ENCODE measurements at places on chromosomes 11 and 22. TPM values are rescaled to one million over a fixed set of nuclear protein-coding genes. Genes with fewer than 3 reads are reported as not detected.

Gene SYCE3
- not detected for total RNA-seq

Gene OR52E8
- not detected for total RNA-seq

Gene MPEG1
- total RNA-seq, result 35.5 TPM

Gene RIC3
- 33.2 TPM for total RNA-seq

Gene CALCA
- total RNA-seq, result not detected

Gene LINC01488
- not detected for total RNA-seq

Gene TRIM48
- not detected for total RNA-seq

Gene KRTAP5-8
- total RNA-seq, result not detected

Gene WNT11
- total RNA-seq, result 7.4 TPM

Gene PATE2
- not detected for total RNA-seq

- peak; percentile 44 for ATAC-seq
These were observed 6.9 kb downstream of the C11orf68 start for GRCh38 chr11:65911682-65912568.

DNA sequence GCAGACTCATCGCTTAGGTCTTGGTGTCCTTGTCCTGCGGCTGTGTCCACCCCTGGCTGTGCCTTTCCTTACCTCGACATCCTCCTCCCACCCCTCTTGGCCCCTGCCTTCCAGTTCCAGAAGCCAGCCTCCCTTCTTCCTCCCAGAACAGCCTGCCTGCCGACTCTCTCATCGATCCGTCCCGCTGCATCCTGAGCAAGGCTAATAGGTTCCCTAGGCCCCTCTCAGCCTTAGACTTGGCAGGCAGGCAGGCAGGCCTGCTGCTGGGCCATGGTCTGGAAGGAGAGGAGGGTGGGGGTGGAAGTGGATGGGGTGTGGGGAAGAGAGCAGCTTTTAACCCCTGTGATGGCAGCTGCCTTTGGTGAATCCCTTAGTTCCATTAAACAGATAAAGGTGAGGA lies 196.7 kb upstream of the TBCEL start:
- ATAC-seq, result no peak

- ATAC-seq, result peak; percentile 90
These were observed 43.6 kb upstream of the PRR5 start for GRCh38 chr22:44658311-44658953.

GRCh38 chr11:100080381-100080780 lies 606.7 kb upstream of the ARHGAP42 start:
- ATAC-seq, result no peak

DNA sequence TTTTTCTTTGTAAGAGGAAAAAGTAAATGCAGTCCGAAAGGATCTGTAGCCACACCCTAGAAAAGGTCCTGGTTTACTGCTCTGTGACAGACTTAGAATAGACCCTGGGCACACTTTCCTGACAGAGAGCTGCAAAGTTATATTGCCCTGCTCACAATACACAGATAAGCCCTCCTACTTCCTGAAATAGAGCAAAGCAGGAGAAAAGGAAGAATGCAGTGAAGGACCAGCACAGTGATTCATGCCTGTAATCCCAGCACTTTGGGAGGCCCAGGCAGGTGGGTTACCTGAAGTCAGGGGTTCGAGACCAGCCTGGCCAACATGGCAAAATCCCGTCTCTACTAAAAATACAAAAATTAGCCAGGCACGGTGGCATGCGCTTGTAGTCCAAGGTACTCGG lies 2.2 kb downstream of the CYB561A3 start:
- ATAC-seq, result no peak

DNA sequence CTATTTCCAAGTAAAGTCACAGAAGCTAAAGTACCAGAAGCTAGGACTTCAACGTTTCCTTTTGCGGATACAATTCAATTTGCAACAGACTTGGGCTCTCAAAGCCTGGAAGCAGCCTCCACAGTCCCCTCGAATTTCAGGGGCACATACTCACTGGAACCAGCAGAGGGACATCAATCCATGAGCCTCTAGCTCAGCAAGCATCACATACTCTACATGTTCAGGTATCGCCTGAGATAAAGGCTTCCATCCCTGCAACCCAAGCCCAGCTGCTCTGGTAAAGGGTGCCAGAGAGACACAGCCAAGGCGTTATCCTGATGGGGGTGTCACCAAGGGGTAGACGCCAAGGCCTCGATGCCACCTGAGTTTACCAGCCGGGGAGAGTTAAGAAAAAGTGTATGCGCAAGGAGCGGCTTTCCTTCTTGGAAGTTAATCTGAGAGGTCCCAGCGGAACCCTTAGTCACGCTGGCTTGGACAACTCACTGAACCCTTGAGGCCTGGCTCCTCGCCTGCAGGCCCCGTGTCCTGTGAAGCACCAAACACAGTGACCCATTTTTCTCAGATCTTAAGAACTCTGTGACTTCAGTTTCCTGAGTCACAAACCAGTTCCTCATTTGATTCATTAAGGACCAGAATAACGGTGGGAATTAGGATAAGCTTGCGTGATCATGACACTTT lies 13.0 kb downstream of the LTO1 start:
- ATAC-seq, result no peak

DNA sequence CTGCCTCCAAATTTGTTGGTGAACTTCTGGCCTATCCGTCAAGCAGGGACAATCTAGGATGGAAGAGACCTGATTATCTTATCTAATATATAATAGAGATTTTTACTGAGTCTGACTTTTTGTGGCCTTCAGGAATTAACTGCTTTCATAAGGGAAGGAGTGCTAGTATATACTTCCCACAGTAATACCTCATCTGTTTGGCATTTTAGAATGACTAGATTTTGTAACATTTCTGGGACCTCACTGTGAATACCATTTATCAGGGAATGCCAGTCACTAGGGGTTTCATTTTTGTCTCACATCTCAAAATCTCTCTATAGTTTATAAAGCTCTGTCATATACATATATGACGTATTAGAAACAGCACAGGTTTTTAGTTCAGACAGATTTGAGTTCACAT lies 114.3 kb downstream of the INSC start:
- no peak for ATAC-seq

DNA sequence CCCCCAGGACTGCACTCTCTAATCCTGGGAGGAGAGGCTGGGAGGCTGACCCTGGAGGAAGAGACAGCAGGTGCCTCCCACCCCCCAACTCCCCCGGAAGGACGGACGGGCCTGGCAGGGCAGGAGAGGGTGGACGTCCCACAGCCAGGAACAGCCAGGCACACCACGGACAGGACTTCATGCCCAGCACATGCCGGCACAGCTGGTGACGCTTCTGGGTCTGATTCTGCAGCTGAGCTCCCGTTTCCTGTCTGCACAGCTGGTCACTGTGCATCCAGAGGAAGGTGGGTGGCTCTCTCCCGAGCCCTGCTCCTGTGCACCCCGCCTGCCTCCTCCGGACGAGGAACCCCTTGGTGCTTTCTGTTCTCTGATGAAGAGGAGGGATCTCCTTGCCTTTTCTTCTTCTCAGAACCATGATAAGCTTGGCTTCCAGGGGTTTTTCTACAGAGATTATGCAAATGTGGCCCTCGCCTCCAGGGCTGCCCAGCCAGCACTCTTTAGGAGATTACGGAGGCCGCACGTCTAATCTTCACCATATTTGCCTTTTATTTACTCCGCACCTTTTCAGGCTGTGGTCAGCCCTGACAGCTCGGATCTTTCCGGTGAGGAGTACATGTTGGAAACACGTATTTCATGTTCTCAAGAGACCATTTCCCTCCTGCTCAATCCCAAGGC lies 1295.8 kb downstream of the BRD1 start:
- ATAC-seq, result no peak

- ATAC-seq, result no peak
These were observed 80.2 kb downstream of the DSCAML1 start for GRCh38 chr11:117716521-117717440.

DNA sequence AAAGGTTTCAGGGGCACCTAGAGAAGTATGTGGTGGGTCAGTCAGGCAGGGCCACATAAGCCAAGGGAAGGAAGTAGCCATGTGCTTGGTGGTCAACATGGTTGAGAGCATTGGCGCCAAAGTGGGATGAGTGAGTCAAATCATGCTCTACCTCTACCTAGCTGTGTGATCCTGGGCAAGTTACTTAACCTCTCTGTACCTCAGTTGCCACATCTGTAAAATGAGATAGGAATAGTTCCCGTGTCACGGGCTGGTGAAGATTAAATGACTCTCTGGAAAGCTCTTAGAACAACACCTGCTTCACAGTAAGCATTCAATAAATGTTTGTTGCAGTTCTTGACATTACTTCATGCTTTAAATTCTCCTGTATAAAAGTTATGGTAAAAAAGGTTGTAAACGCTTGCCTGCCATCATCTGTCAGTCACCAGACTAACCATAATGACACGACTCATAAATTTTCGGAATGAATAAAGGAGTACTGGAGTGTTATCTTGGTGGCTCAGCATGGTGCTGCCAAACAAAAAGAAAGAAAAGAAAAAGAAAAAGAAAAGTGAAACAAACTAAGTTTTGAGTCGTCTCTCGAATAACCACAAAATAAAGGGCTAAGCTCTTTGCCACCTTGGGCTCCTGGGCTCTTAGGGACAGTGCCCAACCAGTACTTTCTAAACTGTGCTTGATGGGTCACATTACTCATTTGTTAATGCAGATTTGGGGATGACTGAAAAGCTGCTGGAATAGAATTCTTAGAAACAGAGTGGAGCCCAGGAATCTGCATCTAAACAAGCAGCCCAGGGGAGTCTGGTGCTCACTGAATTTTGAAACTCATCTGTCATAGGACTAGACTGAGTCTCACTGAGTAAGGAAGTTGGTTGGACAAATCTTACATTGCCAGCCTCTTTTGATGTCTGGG lies 107.6 kb downstream of the LDLRAD3 start:
- no peak for ATAC-seq

- no peak for ATAC-seq
These were observed 37.0 kb downstream of the AP2A2 start for GRCh38 chr11:962688-963087.

DNA sequence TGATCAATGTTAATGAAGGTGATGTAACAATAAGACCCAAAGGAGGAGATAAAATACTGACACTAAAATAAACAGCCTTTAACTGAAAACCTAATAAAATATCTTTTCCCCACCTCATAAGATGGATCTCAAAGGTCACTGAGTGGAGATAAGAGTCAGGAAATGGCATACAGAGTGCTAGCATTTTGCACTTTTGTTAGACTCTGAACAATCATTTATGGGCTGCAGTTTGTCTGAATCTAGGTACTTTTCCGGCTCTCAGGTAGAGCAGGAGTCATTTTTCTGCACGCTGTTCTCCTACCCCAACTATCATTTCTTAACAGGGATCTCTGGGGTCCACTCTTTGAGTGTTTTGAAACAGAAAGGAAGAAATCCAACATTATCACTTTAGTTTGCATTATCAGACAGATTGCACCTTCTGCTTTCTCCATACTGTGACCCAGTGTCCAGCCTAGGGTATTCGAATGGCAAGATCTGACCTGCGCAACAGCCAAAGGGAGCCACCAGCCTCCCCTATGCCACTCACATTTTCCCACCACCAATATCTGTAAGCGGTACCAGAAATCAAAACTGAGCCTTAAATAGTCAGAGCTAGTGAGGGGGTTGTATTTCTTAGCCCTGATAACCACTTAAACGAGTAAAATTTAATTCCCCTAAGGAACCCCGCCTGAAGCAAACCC lies 863 bp downstream of the SIAE start:
- ATAC-seq, result no peak

- no peak for ATAC-seq
These were observed 78.9 kb downstream of the GRIK4 start for GRCh38 chr11:120590472-120590871.

DNA sequence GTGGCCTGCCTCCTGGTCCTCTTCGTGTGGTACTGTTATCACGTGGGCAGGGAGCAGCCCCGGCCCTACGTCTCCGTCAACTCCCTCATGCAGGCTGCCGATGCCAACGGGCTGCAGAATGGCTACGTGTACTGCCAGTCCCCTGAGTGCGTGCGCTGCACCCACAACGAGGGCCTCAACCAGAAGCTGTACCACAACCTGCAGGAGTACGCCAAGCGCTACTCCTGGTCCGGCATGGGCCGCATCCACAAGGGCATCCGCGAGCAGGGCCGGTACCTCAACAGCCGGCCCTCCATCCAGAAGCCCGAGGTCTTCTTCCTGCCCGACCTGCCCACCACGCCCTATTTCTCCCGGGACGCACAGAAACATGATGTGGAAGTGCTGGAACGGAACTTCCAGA lies 4.7 kb downstream of the ASPHD2 start:
- ATAC-seq, result no peak

DNA sequence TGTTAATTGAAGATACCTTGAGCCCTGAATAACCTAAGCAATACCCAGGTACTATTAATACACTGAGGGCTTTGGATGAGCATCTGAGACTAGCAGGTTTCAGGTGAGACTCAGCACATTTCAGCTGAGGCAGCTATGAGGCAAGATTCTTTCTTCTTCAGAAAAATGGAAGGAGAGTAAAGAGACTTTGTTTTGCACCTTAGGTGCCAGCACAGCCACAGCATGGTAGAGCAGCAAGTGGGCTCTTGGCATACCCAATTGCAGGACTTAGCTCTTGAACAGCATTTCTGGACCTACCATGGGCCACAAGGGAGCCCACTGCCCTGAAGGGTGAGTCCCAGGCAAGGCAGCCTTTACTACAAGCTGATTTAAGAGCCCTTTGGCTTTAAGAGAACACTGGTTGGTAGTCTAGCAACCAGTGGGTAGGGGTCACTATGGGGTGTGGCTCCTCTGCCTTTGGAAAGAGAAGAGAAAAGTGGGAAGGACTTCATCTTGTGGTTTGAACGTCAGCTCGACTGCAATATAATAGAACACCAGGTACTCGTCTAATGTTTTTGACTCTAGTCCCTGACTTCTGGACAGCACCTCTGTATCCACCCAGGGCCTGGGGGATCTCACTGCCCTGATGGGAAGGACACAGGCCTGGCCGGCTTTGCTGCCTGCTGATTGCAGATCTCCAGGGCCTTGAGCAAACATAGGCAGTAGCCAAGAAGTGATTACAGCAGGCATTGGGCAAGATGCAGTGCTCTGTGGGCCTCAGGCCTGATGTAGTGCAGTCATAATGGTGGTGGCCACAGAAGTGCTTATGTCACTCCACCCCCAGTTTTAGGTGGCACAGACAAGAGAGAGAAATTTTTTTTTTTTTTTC lies 73.3 kb downstream of the GLYATL1 start:
- no peak for ATAC-seq

- ATAC-seq, result no peak
These were observed 135.1 kb upstream of the PITPNB start for GRCh38 chr22:28053896-28054818.

GRCh38 chr11:120501976-120502755 lies 9.4 kb upstream of the GRIK4 start:
- ATAC-seq, result no peak

DNA sequence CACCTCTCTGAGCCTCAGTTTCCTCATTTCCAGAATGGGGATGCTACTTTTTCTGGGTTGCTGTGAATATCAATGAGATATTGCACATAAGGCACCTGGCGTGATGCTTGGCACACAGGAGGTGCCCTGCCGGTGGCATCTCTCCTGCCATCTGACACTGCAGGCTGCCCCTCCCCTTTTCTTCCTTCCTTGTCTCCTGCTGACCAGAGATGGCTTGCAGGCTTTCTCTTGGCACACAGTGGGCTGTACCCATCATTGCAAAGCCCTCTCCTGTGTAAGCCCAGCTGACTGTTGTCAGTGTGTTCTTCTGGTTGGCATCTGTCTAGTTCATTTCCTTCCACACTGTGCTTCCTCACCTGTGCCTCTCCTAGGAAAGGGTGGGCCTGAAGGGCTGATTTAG lies 91.7 kb downstream of the MYO18B start:
- ATAC-seq, result no peak
